ENCODE measurements at places on chromosomes 3 and 15.

DNA sequence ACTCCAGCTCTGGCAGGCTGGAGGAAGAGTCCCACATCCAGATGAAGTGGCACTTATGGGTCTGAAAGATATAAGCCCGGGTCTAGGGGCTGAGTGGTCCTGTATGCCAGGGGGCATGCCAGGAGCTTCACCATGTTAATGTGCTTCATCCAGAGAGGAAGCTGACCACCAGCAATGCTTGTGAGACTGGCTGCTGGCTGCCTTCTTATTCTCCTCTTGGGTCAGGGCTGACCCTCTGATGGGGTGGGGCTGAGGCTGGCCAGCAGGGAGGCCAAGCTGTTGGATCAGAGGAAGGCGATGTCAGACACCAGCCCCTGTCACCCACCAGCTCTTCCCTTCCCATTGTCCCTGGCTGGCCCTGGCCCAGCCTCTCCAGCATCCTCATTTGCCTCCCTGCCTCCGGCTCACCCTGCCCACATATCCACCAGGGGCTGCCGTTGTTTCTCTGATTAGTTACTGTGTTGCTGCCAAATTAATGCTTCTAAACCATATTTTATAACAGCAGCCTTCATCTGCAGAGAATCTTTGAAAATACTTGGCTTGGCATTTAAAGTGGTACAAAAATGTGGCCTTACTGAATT lies 20.4 kb upstream of the PSTPIP1 start:
- no peak for DNase-seq

DNA sequence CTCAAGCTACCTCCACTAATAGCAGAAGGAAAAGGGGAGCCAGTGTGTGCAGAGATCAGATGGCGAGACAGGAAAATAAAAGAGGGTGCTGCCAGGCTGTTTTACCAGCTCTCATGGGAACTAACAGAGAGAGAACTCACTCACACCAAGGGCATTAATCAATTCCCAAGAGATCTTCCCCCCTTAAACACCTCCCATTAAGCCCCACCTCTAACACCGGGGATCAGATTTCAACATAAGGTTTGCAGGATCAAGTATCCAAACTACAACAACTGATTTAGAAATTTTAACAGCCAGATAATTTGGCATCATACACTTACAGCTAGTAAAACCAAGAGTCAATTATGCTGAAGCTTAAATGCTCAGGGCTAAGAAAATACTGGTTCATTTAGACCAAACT lies 18.9 kb downstream of the CD200 start:
- no peak for DNase-seq

DNA sequence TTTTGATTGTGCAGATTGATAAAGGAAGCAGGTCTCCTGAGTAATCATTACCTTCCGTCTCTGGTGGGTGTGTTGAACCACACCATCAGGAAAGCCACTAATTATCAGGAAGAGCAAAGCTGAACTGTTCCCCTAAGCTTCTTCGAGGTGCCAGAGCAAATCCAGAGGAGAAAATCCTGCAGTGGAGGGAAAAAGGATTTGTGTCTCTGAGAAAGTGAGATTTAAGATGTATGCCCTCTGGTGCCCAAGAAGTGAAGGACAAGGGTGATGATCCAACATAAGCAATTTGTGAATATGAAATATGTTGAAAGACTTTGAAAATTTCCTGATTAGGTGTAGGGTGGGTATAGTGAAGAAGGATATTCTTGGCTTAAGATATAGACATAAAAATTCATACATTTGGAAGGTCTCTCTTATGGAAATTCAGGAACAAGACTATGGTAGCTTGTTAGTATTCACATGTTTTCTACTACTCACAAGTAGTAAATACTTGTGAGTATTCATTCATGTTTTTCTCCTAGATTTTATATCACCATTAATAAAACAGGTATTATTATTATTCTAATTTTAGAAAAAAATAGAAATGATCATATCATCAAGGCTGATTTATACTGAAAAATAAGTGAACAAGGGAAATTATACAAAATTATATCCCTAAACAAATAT lies 34.8 kb downstream of the COMMD2 start:
- DNase-seq = no peak

DNA sequence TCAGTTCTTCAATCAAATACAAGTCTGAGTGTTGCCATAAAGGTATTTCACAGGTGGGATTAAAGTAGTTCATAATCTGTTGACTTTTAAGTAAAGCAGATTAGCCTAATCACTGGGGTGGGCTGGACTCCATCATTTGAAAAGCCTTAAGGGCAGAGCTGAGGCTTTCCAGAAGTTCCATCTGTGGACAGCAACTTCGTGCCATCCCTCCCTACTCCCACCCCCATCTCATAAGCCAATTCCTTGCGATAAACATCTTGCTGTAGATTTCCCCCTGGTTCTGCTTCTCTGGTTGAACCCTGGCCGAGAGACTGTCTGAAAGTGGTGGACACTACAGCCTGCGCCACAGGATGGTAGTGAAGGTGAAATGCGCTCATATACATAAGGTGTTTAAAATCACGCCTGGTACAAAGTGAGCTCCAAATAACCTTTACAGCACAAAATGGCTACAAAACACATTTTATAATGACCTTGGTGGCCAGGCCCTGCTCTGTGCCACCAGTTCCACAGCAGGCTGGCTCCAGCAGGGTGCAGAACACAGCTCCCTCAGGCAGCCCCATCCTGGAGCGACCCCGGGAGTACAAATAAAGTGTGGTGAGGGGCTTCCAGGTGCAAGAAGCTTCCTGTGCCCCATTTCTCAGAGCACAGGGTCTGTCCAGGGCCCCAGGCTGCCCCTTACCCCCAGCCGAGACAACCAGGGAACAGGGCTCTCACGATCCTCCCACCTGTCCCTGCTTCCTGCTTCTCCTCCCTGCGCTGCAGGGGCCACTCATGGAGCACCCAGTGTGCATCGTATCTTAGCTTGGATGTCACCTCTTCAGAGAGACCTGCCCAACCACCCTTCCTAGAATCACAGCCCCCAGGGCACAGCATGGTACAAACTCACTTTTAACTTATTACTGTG lies 25.8 kb upstream of the GATA2 start:
- no peak for DNase-seq

DNA sequence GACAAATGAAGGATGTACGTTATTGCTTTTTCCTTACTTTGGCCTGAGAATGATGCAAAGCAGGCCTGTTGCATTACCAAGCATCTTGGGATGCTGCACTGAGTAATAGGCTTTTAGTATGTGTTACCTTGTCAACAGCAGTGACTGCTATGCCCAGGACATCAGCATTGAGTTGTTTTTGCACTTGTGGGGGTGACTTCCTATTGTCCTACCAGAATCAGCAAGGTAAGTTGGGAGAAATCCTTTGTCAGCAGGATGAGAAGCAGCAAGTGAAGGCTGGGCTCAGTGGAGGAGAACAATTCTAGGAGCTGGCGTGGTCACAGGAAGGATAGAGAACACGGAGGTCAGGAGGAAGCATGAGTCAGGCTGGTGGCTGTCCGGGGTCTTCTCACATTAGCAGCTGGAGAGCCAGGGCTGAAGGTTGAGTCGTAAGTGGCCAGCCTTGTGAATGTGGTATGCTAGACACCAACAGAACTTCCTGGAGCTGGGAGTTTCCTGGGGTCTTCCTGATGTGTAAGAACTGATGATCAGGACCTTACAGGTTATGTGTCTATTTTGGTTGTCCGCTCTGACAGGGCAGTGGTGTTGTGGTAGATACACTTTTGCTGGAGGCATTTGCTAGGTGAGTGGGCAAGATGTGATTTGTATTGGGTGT lies 142.7 kb downstream of the FNDC3B start:
- no peak for DNase-seq

DNA sequence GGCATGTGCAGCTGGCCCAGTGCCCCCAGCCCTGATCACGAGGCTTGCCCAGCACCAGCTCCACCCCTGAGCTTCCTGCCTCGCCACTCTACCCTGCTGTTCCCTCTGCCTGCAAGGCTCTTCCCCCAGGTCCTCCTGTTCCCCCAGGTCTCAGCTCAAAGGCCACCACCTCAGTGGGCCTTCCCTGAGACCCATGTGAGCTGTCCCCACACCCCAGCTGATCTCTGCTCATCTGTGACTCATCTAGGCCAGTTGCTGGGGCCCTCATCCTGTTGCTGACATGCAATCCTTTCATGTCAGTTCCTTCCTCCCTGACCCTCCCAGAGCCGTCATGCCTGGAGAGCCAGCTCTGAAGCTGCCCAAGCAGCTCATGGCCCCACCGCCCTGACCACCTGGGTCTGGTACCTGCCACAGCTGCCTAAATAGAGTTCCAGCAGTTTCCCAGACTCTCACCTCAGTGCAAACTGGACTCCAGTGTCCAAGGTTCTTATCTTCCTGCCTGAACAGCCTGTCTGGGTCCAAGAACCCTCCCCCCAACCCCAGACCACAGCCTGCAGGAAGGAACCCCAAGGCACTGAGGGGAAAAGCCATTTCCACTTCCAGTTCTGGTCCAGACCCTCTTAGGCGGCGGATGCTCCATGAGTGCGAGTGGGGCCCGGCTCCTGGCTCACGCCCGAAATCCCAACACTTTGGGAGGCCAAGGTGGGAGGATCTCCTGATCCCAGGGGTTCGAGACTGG lies 116.6 kb upstream of the IQSEC1 start:
- no peak for DNase-seq

DNA sequence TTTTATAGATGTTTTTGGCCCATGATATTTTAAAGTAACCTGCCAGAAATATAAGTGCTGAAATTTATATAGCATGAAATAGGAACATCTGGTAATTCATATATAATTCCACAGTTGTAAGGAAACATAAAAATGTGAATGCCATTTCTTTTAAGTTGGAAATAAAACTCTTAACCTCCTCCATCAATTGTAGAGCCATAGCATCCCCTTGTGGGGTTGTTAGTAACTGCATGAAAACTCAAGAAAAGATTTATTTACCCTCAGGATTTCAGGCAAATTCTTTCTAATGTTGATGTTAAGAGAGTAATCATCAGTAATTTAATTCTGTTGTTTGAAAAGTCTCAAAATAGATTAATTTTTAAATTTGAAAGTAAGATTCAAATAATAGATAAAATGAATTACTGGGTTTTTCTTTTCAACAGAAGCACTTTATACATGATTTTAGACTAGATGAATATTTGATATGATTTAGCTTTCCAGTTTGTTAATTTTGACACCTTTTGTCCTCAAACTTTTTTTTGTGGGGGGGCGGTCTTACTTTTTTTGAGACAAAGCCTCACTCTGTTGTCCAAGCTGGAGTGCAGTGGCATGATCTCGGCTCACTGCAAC lies 74.7 kb downstream of the RASA2 start:
- peak; percentile 61 for DNase-seq

DNA sequence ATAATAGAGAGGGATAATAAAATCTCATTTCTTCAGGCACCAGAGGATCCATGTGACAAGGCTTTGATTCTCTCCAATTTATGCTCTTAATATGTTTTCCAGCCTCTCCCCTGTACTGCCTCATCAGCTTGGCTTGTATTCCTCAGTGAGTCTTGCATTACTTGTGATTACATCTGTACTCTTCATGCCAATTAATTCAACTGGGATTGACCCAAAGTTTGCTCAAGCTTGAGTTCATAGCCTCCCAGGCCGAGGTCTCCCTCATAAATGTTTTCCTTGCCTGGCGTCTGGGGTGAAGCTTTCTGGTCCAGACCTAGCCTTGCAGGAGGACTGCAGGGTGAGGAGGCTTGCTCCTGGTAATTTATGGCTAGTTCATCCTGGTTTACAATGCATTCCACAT lies 146.9 kb downstream of the CHST2 start:
- no peak for DNase-seq

- no peak for DNase-seq
These were observed 228.5 kb downstream of the UNC13C start for GRCh38 chr15:54206586-54207321.

DNA sequence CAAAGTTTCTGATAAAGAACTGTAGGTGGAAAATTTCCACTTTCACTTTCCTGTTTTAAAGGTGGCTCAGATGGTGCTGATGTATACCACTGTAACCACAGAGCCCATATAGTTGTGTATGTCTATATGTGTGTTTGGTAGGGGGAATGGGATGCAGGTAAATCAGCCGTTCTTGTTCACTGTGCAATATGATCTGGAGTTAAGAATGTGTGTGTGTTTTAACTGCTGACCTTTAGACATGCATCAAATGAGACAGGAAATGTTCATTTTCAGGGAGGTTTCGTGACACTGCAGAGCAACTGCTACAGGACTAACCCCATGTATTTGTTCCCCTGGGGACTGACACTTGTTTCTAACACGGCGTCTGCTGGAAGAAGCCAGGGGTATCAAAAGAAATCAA lies 180.5 kb downstream of the TAFA4 start:
- DNase-seq = no peak

GRCh38 chr3:59759298-59760031 lies 709.6 kb upstream of the CFAP20DC start:
- DNase-seq = no peak

DNA sequence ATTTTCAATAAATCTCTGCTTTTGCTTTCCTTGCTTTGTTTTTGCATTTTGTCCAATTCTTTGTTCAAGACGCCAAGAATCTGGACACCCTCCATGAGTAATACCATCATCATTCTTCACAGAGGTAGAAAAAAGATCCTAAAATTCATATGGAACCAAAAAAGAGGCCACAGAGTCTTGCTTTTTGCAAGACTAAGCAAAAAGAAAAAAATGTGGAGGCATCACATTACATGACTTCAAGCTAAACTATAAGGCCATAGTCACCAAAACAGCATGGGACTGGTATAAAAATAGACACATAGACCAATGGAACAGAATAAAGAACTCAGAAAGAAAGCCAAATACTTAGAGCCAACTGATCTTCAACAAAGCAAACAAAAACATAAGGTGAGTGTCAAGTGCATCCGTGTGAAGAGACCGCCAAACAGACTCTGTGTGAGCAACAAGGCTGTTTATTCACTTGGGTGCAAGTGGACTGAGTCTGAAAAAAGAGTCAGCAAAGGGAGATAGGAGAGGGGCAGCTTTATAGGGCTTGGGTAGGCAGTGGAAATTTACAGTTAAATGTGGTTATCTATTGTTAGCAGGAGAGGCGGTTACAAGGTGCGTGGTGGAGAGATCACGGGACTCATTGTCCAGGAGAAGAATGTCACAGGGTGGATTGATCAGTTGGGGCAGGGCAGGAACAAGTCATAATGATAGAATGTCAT lies 10.9 kb downstream of the STRIT1 start:
- DNase-seq = no peak

DNA sequence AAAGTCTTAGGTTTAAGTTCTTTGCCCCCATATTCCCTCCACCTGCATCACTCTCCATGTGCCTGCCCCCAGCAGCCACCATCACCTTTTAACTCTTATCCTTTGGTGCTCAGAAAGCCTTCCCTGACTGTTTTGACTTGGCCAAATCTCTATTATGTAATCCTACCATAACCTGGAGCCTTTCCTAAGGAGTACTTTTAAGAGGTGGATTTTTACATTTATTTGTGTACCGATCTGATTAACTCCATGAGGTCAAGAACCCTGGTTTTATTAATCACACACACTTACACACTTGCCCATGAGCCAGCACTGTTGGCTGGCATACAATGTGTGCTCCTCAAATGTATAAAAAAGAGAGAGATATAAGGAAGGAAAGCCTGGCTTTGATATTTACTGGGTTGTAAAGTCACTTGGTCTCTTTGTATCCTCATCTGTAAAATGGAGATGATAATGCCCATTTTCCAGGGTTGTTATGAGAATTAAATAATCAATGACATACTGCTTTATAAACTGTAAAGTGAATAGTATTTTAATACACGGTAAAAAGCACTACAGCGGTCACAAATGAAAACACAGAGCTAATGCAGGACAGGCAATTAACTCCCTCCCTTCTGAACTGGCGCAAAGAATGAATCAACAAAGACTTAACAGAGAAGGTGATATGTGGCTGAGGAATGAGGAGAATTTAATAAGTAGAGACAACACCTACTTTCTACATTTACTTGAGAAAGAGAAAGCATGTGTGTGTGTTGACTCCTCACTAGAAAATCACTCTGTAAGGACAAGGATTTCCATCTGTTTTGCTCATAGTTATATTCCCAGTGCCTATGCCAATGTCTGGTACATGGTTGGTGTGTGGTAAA lies 45.4 kb downstream of the ATP13A4 start:
- DNase-seq = no peak

Measured in activated CD4-positive, alpha-beta T cell treated with anti-CD3 and anti-CD28 coated beads for 4 hours (primary cell).